ENCODE measurements at places on chromosomes 3 and 15.

DNA sequence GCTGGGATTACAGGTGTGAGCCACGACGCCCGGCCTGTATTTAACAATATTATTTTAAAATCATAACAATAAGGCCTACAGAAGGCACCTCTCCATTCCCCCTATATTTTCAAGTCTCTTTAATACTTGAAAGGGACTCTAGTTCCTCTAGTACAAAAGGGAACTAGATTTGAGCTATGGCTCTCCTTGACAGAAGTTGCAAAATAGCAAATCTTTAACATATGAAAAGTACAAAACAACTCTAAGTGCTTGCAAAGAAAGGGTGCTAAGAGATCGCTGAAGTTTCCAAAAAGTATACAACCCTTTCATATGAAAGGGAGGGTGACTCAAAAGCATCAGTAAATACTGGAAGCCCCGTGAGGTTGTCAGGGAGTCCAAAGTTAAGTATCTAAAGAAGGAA, 23.8 kb downstream of the AP3S2 start:
- no peak for DNase-seq

GRCh38 chr3:143855183-143855582, 6.9 kb upstream of the SLC9A9 start:
- no peak for DNase-seq

GRCh38 chr3:46943237-46944187, 33.0 kb downstream of the CCDC12 start:
- no peak for DNase-seq

GRCh38 chr3:194272861-194273742, 78.0 kb downstream of the CPN2 start:
- DNase-seq, result no peak

DNA sequence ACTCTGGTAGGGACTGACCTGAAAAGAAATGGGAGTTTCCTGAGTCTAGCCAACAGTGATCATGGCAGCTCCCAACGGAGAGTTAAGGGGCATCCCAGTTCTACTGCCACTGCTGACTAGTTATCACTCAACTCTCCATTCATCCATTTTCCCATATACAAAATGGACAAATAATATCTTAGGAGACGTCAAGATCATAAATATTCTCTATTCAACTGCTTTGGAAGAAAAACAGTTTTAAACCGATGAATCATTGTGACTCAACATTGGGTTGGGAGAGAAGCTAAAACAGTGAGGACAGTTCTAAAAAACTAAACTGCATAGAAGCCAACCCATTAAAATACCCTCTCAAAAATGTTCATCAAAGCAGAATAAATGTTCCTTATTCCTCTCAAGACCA, 57.6 kb upstream of the CHRM5 start:
- DNase-seq, result no peak

- no peak for DNase-seq
Observed at GRCh38 chr3:8752832-8753231, 16.6 kb downstream of the OXTR start.

GRCh38 chr3:189103208-189103607, 68.6 kb upstream of the TPRG1 start:
- no peak for DNase-seq

GRCh38 chr3:183252973-183253527, at the start of gene B3GNT5:
Gene B3GNT5 (plus strand): TSS chr3:183253253. CDS start chr3:183269799, 16,546 bp downstream.
- DNase-seq, result no peak

- DNase-seq, result no peak
Observed at GRCh38 chr3:72548981-72549380, 299.3 kb downstream of the SHQ1 start.

- DNase-seq, result no peak
Observed at GRCh38 chr3:119357190-119357589, 63.0 kb downstream of the ARHGAP31 start.

GRCh38 chr3:175015056-175015635, 156.0 kb downstream of the NAALADL2 start:
- DNase-seq, result no peak

GRCh38 chr3:24480497-24480896, 14.2 kb downstream of the THRB start:
- no peak for DNase-seq

- no peak for DNase-seq
Observed at GRCh38 chr15:91712286-91712685, 141.2 kb upstream of the SLCO3A1 start.

GRCh38 chr3:50375258-50375931, 16.1 kb upstream of the TMEM115 start:
- no peak for DNase-seq

DNA sequence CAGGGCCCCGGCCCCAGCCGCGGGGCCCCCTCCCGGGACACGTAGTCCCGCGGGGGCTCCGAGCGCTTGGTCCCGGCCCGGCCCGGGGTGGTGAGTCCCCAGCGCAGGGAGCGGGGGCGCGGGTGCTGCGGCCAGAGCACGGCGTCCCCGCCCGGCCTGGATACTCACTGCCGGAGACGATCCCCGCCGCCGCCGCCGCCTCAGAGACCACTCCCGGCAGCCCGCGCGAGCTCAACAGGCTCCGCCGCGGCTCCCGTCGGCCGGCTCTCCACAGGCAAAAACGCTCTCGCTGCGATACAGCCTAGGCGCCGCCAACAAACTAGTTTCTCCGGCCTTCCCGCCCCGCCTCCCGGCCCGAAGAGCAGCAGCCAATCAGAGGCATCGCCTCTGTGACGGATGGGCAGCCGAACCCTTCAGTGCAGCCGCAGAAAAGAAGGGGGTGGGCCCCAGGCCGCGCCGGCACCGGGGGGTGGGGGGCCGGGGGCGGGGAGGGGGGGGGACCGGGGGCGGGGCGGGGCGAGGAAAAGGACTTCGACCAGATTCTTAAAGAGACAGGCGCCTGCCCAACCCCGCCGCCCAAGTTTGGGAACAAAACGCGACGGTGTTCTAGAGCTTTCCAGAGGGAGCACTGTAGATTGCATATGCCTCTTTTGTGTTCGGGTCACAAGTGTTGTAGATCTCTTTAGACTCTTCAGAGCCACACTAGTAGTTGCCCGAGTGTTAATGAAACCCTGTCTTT, at the start of gene KLHL25:
TSS of gene KLHL25 (minus strand) at position 328 of the 739 bp plus-strand sequence. CDS start 25,115 bp downstream, outside the sequence.
- peak; percentile 97 for DNase-seq

- no peak for DNase-seq
Observed at GRCh38 chr15:96462768-96463750, 132.6 kb downstream of the NR2F2 start.

- DNase-seq, result peak; percentile 15
Observed at GRCh38 chr3:125403789-125404188, 28.7 kb upstream of the ZNF148 start.

DNA sequence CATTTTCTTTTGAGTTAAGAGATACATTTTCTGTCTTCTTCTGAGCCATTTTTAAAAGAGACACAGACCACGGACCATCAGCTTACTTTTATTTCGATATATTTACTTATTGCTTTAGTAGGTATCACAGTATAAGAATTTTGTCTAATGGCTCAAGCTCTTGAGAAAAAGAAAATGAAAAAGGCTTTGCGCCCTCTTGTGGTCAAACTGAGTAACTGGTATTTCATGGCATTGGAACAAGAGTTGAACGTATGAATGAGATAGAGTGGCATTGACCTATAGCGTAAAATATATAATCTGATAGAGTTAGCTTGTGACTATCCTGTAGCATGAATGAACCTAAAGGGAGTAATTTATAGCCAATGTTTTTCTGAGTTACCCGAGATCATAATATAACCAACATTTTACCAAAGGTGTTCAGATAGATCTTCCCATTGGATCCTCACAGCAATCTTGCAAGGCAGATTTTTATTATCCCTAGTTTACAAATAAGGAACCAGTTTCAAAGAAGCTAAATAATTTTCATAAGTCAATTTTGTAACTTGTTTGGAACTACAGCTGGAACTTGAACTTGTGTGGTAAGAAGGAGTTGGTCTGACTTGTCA, 154.6 kb downstream of the POLR2M start:
- peak; percentile 35 for DNase-seq

DNA sequence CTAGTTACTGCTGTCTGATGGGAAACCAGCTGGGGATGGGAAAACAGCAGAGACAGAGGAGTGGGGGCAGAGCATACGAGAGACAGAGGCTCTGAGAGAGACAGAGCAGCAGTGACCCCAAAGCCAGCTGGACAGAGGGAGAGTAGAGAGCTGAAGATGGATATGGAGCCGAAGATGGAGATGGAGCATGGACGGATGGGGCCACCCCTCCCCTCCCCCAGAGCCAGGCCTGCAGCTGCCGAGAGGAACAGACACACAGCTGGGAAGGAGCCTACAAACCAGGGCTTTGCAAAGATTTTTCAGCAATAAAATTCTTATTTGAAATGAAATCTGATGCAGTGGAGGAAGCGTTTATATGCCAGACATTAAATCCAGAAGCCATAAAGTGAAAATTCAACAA, 167.6 kb upstream of the LINGO1 start:
- DNase-seq, result no peak

DNA sequence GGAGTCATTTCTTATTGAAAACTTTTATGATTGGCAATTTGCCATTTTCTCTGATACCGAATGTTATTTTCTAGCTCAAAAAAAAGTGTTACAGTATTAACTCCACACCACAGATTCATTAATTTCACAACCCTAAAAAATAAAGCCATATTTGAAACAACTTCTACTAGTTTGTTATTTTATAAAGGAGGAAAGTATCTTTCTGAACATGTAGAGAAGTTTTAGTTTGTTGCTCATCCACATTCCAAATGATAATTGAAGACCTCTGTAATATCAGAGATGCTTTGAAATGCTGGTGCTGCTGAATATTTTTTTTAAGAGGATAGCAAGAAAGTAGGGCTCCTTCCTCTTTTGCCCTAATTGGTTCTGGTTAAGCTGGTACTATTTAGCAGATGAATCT, 1.9 kb downstream of the VGLL3 start:
- DNase-seq, result no peak

GRCh38 chr3:112643621-112644240, 2.8 kb upstream of the CCDC80 start:
- DNase-seq, result no peak

- peak; percentile 57 for DNase-seq
Observed at GRCh38 chr3:129230311-129231019, 18.9 kb upstream of the COPG1 start.

- DNase-seq, result peak; percentile 10
Observed at GRCh38 chr3:15241341-15241740, 35.3 kb downstream of the CAPN7 start.

GRCh38 chr15:36090286-36090946, 489.0 kb upstream of the CDIN1 start:
- DNase-seq, result no peak

DNA sequence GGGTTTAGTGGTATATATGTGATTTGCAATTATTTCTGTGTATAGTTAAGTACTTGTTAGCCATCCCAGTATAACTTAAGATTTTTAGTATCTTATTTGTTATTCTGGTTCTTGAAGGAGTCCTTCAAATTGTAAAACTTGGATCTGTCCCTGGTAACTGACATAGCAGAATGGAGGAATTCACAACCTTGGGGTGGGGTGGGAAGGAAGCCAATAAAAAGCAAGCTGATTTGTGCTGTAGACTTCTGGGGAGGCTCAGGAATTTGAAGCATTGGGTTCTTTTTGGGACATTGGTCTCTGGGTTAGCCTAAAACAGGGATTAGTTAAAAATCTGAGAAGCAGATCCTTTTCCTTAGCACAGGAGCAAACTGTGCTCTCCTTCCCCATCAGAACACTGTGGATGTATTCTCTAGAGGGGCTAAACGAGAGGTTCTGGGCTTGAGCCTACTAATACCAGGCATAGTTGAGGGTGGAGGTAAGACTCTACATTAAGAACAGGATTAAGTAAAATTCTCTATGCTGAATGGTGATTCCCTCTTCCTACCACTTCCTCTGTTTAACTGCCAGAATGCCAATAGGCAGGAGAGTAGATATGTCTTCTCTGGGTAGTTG, 42.2 kb downstream of the GMPS start:
- DNase-seq, result no peak

DNA sequence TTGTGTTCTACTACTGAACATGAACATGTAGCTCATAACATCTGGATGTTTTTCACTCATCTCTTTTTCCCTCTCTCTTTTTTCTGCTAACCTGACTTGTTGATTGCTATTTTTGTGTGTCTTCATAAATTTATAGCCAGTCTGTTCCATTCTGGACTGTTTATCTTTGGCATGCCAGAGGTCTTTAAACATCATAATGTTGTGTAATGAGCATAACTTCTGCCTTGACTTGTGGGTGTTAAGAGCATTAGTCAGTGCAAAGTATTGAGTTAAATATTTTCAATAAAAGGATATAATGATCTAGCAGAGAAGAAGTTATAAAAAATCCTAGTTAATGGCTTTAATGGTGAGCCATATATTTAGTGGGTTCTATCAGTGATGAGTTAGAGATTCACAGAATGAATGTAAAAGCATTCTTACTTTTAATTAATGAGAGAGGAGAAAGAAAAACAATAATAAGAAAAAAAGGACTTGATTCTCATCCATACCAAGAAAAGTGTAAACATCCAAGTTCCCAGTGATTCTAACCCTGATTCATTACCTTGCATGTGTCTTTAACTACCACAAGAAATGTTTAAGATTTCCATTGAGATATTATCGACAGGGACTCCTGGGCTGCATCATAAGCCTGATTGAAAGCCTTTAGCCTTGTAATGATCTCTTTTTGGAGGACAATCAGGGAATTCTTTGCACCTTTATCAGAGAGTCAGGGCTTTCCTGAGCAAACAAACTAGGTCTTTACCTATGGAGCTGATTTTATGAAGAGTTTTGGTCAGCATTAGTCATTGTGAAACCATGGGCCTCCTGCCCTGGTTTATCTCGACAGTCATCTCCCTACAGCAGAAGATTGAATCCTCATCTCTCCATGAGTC, 22.9 kb downstream of the MITF start:
- DNase-seq, result no peak

- DNase-seq, result no peak
Observed at GRCh38 chr3:8205881-8206280, 295.7 kb upstream of the LMCD1 start.

GRCh38 chr15:52154896-52155865, 36.0 kb downstream of the GNB5 start:
- DNase-seq, result no peak

DNA sequence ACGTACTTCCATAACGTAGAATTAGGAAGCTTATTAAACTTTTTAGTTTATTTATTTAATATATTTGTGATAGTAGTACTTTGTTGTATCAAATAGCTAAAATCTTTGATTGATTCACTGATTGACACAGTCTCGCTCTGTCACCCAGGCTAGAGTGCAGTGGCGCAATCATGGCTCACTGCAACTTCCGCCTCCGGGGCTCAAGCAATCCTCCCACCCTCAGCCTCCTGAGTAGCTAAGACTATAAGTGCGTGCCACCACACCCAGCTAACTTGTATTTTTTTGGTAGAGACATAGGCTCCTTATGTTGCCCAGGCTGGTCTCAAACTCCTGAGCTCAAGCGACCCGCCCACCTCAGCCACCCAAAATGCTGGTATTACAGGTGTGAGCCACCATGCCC, 5.7 kb downstream of the APH1B start:
- DNase-seq, result no peak

GRCh38 chr3:170144437-170144843, 37.1 kb downstream of the PHC3 start:
- no peak for DNase-seq

GRCh38 chr15:31235311-31236183, 91.1 kb upstream of the KLF13 start:
- DNase-seq, result no peak

- DNase-seq, result no peak
Observed at GRCh38 chr3:69494185-69494584, 108.3 kb upstream of the FRMD4B start.

Measured in HTR-8/SVneo (cell line).